ENCODE measurements at places on chromosomes 11 and 22.

DNA sequence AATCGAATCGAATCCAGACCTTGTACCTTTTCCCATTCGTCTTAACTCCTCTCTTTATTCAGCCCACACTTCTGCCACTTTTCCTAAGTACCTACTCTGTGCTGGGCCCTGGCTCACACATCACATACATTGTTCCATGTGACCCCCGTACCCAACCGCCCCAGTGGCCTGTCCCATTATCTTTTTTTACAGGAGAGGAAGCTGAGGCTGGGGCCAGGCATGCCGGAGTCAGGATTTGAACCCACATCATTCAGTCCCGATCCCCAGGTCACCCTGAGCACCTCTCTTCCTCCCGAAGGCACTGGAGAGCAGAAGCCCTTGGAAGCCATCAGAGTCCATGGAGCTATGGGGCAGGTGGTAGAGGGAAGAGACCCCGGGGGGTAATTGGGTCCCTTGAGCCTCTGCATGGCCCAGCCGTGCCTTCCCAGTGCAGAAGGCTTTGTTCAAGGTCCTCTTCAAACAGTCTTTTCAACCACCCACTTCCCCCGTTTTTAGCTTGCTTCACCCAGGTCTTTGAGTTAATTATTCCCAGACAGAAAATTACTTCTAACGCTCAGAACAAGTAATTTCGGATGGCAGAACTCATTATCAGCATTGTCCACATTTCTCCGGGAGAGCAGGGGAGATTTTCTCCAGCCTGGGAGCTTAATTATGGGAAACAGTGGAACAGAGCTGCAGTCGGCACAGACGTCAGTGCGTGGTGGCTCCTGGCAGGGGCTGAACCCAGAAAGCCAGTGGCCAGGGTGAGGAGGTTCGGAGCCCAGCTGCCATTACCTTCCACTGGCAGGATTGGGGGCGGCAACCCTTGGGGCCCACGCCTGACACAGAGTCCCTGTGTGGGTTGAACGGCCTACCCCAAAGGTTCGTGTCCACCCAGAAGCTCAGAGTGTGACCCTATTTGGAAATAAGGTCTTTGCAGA is 82.4 kb upstream of the RTL6 start:
- no peak for DNase-seq

GRCh38 chr11:96241331-96241841 is 101.6 kb downstream of the MAML2 start:
- DNase-seq, result no peak

- DNase-seq, result no peak
Observed at GRCh38 chr22:22218302-22218701, 26.3 kb upstream of the VPREB1 start.

GRCh38 chr11:4085575-4085974 is 9.0 kb upstream of the RRM1 start:
- no peak for DNase-seq

DNA sequence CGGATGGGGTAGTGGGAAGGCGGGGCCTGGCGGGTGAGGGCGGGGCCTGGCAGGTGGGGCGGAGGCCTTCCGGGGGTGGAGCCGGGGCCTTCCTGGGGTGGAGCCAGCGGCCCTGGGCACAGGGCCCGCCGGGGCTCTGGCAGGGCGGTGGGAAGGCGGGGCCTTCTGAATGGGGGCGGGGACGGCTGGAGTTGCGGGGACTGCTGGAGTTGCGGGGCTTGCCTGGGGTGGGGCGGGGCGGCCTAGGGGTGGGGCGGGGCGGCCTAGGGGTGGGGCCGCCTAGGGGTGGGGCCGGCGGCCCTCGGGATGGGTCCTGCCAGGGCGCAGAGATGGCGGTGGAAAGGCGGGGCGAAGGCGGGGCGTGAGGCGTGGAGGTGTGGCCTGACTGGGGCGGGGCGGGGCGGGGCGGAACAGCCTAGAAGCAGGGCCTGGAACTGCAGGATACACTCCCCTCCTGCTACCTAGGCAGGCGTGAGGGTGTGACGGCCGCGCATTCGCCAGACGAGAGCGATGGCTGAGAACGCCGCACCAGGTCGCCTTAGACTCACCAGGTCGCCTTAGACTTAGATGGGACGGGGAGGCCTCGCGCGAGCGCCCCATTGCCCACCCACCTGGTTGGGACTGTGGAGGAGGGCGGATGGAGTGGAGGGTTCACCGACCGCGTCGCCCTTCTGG is 19.3 kb downstream of the RRP7A start:
- peak; percentile 44 for DNase-seq

DNA sequence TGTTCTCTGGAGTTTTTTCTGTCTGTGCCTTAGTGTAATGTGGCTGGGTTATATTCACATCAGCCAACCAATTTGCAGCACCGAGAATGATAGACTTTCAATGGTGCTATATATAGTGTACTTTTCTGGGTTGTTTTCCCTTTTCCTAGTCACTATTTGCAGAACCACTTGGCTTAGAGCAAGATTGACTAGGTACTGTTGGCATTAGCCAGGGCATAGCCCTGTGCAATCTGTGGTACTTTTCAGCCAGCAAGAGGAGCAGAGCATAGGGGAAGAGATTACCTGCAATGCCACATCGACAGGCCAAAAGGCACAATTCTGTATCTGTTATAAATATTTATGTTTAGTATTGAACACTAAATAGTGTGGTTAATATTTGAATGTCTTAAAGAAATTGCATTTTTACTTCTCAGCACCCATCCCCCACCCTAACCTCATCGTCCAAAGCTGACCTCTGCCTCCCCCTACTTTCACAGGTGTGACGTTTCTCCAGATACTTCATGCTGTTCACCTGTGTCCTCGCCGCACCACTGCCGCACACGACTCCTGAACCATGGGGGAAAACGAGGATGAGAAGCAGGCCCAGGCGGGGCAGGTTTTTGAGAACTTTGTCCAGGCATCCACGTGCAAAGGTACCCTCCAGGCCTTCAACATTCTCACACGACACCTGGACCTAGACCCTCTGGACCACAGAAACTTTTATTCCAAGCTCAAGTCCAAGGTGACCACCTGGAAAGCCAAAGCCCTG is 51.4 kb downstream of the MICAL2 start:
- no peak for DNase-seq

DNA sequence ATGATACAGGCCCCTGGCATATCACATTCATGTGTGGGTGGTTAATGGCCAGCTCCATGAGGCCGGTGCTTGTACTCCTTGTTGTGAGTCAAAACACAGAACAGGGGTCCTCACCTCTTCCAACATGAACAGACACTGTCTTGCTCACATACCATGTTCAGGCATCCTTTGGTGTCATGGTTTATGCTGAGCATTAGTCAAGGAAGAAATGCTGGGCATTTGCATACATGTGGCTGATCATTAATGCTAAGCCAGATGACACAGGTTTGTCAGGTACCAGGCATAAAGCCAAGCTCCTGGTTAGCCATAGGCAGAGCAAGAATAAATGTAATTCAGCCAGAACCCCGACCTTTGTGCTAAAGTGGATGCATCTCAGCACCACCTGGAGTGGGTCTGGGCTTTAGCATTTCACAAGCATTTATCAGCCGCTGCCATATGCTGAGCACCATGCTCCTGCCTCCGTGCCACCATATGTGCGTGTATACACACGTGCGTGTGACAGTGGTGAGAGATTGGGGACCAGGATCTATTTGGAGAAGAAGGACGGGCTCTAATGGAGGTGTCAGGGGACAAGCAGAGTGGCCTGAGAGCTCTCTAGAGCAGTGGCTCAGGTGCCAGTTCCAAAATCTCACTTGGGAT is 55.0 kb downstream of the MICAL2 start:
- no peak for DNase-seq

DNA sequence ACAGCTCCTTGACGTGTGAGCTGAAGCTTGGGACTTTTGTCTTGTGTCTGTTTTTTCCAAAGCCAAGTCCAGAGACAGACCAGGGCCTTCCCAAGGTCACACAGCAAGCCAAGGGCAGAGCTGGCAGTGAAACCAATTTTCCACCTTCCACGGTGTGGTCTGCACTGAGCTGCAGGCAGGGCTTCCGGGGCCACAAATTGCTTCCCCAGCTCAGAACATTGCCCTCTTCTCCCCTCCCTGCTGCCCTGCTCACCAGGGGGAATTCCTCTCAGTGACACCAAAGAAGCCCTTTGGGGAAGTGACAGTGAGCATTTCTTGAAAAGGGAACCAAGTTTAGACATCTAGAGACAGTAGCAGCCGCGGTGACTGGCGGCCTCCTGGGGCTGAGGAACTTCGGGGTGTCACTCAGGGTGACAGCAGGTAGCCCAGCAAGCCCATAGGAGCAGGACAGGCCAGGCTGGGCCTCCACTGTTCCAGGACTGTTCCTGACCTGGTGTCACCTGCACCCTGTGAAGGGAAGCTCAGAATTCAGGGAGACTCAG is 9.2 kb downstream of the FXYD2 start:
- no peak for DNase-seq

- DNase-seq, result no peak
Observed at GRCh38 chr22:46163557-46163888, 13.2 kb downstream of the PPARA start.

GRCh38 chr11:122721964-122722266 is 66.4 kb downstream of the UBASH3B start:
- DNase-seq, result no peak

DNA sequence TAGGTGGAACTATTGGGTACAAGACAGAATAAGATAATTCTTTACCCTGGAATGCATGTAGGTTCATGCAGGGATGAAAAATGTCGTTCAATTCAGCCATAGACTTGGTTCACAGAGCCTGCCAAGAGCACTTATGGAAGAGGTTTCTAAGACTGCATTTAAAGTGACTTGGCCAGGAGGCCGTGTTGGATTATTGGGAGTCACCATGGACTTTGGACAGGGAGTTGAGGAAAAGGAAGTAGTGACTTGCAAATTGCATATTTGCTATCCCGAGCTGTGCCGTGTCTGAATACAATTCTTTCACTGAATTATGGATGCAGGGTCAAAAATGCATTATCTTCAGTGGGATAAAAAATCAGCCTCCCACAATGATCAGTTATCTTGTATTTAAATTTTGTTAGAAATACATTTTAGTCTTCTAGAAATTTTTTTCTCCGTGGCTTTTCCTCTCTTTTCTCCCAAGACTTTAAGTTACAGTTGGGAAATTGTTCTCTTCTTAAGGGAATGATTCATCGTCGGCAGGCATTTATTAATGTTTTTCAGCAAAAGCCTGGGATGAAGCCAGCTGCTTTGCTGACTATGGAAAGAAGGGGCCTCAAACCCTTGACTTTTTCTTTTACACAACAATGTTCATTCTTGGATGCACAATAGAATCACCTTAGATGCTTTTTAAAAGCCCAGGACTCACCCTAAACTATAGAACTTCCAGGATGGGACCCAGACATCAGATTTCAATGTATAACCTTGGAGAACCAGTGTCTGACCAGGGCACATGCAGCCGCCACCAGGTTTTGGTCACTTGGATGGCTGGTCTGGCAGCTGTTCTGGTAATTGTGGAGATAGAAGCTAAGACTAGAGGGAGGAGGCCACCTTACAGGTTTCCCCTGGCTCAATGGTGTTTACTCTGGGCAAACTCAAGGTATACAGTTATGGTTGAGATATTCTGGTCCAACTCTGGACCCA is 70.8 kb downstream of the FAT3 start:
- DNase-seq, result no peak

DNA sequence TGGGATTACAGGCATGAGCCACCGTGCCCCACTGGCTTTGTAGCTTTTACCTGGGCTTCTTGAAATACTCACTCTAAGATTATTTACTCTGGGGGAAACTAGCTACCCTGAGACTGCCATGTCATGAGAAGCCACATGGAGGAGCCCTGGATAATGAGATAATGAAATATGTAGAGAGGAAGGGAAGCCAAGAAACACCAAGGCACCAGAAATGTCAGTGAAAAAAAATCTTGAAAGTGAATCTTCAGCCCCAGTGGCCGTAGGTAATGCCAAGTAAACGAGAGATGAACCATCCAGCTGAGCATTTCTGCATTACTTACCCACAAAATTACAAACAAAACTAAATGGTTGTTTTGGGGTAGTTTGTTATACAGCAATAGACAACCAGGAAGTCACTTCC is 125.6 kb downstream of the APIP start:
- no peak for DNase-seq

DNA sequence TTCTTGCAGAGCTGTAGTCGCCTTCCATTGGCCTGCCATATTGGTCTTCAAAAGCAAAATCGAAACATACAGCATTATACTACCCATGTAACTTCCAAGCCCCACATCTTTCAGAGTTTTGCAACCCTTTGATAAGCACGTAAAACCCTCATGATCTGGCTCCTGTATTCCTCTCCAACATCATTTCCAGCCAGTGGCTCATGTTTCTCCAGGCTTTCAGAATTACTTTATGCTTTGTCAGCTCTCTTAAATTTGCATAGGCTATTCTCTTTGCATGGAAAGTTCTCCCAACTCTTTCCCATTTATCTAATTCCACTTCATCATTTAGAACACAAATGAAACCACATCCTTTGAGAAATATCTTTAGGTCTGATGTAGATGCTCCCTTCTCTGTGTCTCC is 67.8 kb upstream of the DDI1 start:
- DNase-seq, result no peak

- DNase-seq, result no peak
Observed at GRCh38 chr22:20590477-20591294, 83.3 kb downstream of the MED15 start.

- no peak for DNase-seq
Observed at GRCh38 chr11:120285256-120285655, 39.8 kb upstream of the TLCD5 start.

DNA sequence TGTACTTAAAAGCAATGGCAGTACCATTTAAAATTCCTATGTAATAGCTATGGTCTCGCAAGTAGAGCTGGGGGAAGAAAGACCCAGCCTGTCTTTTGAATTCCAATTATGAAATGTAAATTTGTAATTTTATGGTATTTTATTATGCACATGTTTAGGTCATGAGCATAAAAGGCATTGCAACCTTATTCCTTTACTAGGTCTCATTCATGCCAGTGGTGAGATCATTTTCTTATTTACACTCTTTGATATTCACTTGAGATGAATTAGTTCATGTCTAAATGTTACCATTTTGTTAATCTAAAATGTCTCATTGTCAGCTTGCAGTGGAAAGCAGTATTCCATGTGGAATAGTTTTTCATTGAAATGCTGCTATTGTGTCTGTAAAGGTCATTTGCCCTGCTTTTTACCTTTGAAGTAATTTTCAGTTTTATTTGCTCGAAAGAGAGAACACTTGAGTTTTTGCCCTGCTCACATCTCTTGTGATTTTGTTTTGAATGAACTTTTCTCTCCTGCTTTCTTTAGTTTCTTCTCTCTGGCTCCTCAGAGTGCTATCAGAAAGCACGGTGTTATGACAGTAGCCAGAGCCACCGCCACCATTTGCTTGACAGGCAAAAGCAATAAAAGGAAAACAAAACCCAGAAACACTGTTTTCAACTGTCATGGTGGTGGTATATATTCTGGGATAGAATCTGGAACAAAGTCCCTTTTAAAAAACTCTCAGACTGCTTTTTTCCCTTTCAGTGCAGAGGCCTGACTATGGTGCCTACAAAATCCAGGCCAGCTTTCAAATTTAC is 37.2 kb upstream of the RAG2 start:
- no peak for DNase-seq

Measured in neural crest cell (in vitro differentiated cells).